ENCODE measurements at places on chromosomes 16 and 17. TPM values are rescaled to one million over a fixed set of nuclear protein-coding genes. Genes with fewer than 3 reads are reported as not detected.

The CAPN15 gene
- total RNA-seq = 50.5 TPM

The DDX52 gene
- 41.0 TPM for total RNA-seq

GRCh38 chr16:63774302-63774701 is 1347.6 kb downstream of the CDH11 start:
- DNase-seq = no peak

DNA sequence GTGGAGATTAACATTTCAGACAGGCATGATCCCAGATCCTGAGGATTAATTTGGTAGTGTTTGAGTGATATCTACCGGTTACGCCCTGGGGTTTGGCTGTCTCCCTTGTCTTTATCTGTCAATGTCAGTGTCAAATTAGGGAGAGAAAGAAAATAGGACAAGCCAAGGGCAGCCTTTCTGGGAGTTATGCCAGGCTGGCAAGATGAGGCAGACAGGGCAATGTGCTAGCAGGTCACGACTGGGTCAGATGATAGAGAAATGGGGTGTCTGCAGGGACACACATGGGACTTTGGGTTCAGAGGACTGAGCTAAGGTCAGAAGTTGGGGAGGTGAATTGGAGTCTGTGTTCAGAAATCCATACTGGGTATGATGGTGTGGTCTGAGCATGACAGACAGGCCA is 27.4 kb upstream of the LYRM9 start:
- DNase-seq = no peak

GRCh38 chr16:65308506-65308905 is 186.6 kb upstream of the CDH11 start:
- DNase-seq = no peak
